ENCODE measurements at places on chromosomes 3 and 15.

- DNase-seq: no peak
Observed at GRCh38 chr3:142944342-142944741, 19.1 kb downstream of the PAQR9 start.

GRCh38 chr3:154240235-154240634, 84.1 kb downstream of the DHX36 start:
- no peak for DNase-seq

- DNase-seq: no peak
Observed at GRCh38 chr3:10322352-10322710, 1.4 kb upstream of the SEC13 start.

DNA sequence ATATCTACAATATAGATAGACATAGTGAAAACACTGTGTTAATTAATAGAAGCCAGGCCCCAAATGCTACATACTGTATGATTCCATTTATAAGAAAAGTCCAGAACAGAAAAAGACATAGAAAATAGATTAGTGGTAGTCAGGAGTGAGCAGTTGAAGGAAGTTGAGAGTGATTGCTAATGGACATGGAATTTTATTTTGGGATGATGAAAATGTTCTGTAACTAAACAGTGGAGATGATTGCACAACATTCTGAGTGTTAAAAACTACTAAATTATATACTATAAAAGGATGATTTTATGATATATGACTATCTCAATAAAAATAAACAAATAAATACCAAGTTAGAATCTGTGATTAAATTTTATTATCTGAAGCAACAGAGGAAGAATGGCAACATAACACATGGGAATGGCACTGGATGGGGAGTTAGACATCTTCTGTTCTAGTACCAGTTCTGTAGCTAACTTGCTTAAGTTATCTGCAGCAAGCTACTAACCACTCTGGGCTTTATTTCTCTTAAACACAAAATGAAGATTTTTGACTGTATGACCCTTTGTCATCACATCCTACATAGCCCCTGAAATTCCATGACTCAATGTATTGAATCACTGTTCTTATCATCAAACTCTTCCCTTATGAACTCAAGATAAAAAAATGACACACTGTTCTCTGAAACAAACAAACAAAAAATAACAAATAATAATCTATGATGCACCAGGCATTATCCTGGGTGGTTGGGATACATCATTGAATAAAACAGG, 612.7 kb downstream of the TBL1XR1 start:
- DNase-seq: no peak

DNA sequence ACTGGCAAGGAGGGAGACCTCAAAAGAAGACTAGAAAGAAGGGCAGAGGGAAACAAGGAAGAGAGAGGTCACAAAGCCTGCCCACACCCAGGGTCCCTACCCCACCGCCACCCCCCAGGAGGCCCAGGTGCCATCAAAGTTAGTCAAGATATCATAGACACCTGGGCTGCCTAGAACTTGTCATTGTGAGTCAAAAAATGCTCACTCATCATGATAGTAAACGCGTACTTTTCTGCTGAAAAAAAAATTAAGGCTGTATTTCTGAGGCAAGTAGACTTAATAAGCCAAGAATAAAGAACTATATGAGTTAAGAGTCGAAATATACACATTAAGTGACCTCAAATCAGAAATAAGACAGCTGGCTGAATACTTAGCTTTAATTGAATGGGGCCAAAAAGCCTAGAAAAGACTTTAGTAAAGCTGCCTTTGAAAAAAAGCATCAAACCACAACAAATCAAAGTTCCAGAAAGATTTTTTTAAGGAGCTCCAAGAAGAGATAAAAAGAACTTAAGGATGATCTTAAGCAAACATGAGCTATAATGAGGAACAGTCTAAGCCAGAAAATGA, 415.5 kb upstream of the PPP2R3A start:
- no peak for DNase-seq

DNA sequence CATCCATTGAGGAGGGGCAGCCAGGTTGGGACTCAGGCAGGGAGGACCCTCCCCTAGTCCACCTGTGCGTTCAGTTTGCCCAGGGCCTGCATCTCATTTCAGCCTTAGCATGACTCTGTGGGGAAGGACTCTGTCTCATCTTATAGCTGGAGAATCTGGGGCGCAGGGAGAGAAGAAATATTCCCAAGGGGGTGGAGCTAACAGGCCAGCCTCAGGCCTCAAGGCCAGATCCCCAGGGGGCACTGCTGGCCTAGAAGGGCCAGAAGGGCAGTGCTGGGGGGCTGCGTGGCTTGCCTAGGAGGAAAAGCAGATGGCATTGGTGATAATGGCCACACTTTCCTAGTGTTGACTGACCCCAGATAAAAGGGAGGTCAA, 10.9 kb downstream of the AMOTL2 start:
- no peak for DNase-seq

DNA sequence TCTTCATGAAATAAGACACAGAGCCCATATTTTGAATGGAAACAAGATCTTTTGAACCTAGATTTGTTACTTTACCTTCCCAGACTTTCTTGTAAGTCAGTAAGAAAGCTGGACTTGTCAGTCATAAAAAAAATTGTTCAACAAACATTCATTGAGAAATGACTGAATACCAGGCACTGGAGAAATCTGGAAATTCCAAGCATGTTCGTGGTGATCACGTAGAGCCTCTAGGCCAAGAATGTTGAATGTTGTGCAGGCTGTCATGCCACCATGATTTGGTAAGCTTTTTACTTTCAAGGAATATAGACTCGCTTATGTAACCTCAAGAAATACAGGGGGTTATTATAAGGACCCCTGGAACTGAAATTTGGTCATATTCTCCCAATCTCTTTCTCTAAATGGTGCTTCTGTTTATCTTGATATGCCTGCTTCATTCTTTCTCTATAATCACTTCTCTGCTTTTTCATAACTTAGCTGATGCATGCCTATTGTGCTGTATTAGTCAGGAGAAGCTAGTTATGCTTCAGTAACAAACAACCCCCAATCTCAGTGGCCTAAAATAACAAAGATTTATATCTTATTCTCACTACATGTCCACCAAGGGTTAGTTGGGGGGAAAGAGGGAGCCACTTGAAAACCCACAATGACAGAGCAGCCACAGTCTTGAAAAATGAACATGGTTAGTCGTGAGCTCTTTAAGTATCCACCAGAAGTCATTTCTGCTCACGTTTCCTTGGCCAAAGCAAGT, 3.4 kb upstream of the TPM1 start:
- DNase-seq: no peak

GRCh38 chr3:126447456-126448106, 28.1 kb downstream of the ZXDC start:
- no peak for DNase-seq

DNA sequence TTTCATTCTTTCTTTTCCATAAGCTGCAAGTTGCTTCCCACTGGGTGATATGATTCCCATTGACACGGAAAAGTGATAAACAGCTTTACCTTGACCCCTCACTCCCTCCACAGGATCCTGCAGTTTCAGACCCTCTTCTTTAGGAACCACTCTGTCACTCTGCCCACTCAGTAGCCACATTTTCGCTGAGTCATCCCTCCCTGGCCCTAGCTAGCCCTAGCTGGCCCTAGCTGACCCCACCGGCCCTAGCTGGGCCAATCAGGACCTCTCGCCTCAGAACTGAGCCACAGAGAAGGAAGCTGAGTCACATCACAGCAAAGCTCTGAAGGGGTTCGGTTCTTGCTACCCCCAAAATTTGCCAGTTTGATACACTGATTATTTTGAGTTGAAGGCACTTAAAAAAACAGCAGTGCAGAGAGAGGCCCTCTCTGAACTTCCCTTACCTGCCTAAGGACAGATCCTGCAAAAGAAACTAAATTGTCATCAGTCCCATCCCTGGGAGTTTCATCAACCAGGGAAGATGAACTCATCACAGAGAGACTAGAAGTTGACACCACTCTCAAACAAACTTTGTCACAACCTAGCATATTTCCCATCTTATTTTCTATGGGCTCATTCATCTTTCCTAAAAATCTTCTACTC, 233.5 kb upstream of the PROK2 start:
- DNase-seq: no peak

- no peak for DNase-seq
Observed at GRCh38 chr15:31367730-31368344, 41.2 kb downstream of the KLF13 start.

- DNase-seq: no peak
Observed at GRCh38 chr15:89457086-89457485, 39.3 kb downstream of the RHCG start.

DNA sequence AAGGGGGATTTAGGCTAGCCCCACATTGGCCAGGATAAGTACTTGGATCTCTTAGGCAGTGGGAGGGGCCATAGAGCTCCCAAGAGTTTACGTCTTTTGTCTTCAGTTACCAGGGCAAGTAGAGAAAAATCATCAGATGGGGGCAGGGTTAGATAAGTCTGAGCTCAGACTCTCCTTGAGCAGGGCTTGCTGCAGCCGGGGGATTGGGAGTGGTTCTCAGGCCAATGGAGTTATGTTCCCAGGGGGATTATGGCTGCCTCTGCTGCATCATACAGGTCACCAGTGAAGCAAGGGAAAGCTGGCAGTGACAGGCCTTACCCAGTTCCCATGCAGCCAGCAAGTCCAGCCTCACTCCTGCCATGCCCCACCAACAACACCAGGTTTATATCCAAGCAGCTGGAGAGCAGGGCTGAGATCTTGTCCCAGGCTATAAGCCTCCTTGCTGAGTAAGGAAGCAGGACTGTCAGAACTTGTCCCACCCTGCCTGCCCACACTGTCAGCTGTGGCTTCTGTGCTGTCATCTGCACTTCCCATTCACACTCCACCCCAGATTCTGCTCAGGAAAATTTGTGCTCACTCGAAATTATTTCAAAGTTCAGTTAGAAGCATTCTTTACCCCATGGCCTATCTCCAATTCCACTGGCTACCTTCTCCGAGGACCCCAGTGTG, 215.3 kb downstream of the FAM43A start:
- no peak for DNase-seq

DNA sequence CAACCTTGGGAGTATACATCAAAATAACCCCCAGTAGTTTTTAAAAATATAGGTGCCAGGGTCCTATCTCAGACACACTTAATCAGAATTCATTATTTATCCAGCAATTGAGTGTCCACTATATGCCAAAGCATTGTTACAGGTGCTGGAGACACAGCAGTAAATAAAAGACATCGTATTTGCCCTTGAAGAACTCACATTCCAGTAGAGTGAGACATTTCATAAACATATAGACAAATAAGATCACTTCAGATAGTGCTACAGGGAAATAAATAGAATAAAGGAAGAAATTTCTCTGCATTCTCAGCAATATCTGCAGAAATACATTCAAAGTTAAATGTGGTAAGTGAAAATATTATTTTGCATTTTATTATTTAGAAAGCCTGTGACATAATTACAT, 34.1 kb upstream of the ANKRD28 start:
- DNase-seq: no peak

DNA sequence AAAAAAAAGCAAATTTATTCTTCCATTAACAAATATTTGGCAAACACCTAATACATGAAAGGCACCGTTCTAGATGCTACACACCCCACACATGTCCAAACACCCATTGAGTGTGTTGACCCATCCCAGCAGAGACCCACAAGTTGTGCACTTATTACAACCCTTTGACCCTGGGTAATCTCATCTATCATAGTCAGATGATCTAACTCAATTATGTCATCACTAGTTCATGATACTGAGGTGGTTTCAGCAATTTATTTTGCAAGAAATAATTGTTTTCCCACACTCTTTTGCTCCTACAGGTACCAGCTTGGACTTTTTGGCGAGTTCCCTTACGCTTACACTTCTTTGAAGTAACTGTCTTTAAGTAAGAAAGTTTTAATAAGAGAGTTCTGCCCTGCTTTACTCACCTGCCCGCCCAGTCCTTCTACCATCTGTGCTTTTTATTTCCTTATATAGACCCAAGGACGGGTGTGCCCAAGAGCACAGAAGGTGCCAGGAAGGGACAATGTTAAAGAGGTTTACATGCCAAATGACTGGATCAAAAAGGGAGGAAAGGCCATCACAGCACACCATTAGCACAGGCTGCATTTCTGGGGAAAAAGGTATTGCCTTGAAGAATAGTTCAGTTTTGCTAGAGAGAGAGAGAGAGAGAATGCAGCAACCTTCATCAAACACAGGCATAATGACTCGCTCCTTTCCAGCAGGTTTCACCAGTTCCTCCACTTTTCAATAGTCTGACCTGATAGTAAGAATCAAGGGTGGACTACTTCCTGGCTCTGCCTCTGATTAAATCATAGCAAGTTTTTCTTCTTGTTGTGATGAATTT, 54.5 kb upstream of the ATP11B start:
- DNase-seq: peak; percentile 65

- no peak for DNase-seq
Observed at GRCh38 chr15:77811270-77811669, 178.6 kb upstream of the LINGO1 start.

- no peak for DNase-seq
Observed at GRCh38 chr3:60055765-60056164, 1005.9 kb upstream of the CFAP20DC start.

DNA sequence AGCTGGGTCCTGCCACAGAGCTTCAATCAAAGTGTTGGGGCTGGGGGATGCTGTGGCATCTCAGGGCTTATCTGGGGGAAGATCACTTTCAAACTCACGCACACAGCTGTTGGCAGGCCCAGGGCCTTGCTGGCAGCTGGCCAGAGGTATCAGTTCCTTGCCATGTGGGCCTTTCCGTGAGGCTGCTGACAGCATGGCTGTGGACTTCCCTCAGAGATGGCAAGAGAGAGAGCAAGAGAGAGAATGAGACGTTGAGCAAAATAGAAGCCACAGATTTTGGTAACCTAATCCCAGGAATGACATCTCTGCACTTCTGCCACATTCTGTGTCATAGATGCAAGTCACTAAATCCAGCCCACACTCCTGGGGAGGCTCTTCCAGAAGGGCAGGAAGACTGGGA, 91.0 kb downstream of the TPRG1 start:
- DNase-seq: no peak

- no peak for DNase-seq
Observed at GRCh38 chr15:70253461-70254156, 155.9 kb upstream of the TLE3 start.

DNA sequence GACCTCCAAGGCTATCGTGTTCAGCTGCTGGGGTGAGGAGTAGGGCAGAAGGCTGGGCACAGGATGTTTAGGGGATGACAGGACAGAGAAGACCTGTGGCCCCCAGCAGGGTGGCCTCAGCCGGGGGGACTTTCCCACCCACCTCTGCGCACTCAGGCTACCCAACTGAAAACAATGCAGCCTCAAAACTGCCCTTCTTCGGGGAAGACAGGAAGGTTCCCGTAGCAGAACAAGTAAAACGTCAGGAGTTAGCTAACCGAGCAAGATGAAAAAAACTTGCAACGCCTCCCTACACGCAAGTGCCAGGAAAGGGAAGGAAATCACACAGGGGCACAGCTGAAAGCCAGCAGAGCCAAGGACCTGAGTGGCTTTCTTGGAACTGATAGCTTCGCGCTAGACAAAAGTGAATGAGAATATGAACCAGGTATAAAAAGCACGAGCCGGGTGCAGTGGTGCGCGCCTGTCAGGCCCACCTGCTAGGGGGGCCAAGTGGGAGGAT, 38.4 kb upstream of the FURIN start:
- no peak for DNase-seq

Data from LoVo (cell line).